T-helper 2 cell (primary cell): ENCODE measurements at places on chromosomes 16 and 17.

- DNase-seq = no peak
These were observed 9.3 kb downstream of the GAS2L2 start for GRCh38 chr17:35743626-35744328.

DNA sequence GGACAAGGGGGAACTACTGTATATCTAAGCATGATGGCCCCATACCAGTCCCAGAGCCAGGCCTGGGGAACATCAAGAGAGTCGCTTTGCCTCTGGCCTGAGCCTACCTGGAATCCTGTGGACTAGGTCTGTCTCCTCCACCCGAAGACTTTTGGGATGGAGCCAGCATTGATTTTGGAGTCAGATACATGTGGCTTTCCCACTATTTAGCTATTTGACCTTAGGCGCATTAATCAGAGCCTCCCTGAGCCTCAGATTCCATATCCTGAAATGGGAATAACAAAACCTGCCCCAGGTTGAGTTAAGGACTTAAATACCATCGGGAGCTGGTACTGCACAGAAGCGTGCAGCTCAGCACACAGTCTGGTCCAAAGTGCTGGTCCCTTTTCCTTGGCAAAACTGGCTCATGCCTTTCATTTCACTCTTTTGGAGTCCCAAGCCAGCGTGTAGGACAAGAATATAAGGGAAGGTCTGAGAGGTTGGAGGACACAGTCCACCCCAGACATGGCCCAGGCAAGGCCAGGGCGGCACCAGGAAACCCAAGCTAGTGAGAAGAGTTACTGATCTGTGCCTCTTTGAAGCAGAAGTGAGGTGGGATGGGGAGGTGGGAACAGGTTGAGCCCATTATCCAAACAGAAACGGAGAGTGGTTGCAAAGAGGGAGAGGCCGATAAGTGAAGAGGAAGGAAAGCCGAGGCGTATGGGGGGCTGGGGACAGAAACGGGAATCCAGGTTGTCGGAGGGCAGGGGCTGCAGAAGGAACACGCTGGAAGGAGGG lies 986 bp downstream of the FA2H start:
- no peak for DNase-seq

DNA sequence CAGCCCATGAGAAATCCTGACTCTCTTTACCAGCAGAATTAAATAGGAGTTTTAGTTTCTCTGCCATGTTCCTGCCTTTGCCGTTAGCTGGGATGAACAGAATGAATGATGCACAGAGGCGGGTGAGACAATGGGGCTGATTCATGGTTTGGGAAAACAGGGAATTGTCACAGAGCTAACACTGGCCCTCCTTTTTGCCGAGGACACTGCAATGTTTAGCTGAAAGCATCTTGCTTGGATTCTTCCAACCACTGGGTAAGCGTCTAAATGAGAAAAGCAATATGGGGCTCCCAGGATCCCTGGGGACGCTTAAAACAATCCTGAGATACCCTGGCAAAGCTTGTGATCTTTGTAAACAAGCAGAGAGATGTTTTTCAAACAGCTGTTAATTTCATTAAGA lies 12.8 kb upstream of the PAFAH1B1 start:
- DNase-seq = no peak

DNA sequence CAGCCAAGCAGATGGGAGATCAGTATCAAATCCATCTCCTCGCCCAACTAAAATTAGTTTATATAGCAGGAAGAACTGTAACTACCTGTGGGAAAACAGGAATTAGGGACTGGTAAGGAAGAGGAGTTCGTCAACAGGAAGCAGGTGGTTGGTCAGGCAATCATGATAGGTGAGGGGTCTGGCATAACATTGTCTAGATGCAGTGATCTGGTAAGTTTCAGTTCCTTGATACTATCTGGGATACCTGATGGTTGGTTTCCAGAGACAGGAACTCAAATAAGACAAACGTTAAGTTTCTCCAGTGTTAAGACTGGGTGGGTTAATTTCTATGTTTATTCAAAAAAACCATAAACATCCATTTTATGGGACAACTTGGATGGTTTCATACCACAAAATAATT lies 53.8 kb downstream of the CEP112 start:
- no peak for DNase-seq

DNA sequence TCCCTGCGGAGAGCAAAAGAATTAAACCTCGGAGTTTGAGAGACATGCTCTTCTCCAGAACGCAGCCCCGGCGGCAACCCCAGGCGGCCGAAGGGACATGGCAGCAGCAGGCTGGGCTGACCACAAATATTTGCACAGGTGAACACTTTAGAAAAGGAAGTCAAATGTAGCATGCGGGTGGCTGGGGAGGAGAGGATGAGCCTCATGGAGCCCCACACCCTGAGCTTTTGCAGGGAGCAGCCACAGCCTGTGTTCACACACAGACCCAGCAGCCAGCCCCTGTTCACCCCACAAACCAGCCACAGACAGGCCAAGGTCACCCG lies 17.8 kb downstream of the HS3ST6 start:
- no peak for DNase-seq

DNA sequence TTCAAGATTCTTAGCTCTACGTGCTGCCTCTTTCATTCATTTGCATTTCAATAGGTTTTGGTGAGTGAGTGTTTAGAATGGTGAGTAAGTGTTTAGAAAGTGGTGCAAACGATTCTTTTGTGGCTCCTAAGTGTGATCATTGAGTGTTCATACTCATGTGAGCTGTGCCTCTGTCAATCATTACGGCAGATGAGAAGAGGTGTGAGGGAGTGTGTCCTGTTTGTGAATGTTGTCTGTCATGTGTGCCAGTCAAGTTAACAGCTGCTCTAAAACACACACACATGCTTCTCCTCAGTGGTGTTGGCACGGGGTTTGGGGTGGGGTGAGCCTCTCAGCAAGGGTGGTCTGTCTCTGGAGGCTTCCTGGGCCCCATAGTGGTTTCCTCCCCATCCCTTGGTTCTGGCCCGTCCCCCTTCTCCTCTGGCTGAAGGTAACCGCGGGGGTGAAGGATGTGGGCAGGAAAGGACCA lies 11.4 kb downstream of the MYL4 start:
- no peak for DNase-seq

DNA sequence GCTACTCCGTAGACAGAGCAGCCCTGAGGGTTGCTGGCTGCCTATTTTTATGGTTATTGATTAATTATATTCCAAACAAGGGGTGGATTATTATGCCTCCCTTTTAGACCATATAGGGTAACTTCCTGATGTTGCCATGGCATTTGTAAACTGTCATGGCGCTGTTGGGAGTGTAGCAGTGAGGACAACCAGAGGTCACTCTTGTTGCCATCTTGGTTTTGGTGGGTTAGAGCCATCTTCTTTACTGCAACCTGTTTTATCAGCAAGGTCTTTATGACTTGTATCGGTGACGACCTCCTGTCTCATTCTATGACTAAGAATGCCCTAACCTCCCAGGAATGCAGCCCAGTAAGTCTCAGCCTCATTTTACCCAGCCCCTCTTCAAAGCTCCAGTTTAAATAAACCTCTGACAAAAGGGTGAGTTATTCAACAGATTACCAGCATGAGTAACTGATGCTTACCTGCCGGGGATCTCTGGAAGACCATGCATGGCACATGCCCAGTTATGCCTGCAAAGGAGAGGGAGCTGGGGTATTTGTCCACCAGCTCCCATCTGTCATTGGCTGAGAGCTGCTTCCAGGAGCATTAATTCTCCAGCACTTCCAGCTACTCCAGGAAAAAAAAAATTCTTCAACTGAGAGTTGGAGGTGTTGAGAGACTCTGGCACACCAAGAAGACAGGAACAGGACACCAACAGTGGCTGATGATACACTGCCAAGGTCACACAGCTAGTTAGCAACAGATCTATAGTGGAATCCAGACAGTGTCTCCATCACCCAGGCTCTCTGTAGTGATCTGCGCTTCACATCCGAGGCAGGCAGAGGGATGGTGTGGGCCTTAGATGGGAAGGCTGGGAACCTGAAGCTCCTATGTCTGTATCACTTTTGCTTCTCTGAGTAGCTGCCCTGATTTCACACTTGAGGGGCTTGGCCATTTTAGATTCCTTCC lies 36.6 kb upstream of the IL21R start:
- no peak for DNase-seq

- no peak for DNase-seq
These were observed 230.5 kb upstream of the CACNG5 start for GRCh38 chr17:66604376-66604775.

DNA sequence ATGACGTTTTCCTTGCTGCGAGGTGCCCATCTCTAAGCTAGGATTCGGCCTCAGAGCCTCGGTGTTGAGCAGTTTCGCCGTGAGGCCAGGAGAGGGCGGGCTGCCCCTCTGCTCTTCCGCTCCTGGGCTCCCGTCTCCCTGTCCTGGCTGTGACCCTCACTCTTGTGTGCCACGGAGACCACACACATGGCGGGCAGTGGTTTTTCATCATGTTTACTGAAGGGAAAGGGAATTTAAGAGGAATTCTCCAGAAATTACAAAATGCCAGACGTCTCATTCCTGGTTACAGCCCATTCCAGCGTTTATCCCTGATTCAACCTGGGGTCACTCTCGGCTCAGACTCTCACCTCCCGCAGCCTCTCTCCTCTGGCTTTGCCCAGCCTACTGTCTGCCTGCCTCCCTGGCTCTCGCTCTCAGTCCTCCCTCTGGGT lies 96.8 kb upstream of the ELAC2 start:
- DNase-seq = no peak

- no peak for DNase-seq
These were observed 62.5 kb downstream of the EMP2 start for GRCh38 chr16:10517868-10518267.

- DNase-seq = no peak
These were observed 9.6 kb downstream of the GPRC5B start for GRCh38 chr16:19874851-19875546.

- DNase-seq = peak; percentile 57
These were observed 5.3 kb downstream of the NEURL4 start for GRCh38 chr17:7323731-7324437.

- DNase-seq = no peak
These were observed 462.0 kb downstream of the CDH11 start for GRCh38 chr16:64659866-64660265.

- no peak for DNase-seq
These were observed 28.9 kb downstream of the FAM20A start for GRCh38 chr17:68572138-68572842.

DNA sequence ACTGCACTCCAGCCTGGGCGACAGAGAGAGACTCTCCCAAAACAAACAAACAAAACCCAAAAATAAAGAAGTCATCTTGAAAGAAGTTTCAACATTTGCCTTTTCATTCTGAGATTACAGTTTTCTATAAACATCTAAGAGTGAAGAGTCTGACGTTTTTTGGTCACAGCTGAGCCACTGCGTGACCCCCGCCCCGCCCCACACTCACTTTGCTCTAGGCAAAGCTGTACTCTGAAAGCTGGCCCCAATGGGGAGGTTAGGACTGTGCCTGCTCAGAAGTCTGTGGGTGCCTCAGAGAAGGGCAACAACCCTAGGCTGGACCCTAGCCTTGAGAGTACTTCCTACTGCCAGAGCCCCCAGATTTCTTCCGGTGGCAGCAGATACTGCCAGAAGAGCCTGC lies 19.3 kb downstream of the CYB5D2 start:
- DNase-seq = no peak

DNA sequence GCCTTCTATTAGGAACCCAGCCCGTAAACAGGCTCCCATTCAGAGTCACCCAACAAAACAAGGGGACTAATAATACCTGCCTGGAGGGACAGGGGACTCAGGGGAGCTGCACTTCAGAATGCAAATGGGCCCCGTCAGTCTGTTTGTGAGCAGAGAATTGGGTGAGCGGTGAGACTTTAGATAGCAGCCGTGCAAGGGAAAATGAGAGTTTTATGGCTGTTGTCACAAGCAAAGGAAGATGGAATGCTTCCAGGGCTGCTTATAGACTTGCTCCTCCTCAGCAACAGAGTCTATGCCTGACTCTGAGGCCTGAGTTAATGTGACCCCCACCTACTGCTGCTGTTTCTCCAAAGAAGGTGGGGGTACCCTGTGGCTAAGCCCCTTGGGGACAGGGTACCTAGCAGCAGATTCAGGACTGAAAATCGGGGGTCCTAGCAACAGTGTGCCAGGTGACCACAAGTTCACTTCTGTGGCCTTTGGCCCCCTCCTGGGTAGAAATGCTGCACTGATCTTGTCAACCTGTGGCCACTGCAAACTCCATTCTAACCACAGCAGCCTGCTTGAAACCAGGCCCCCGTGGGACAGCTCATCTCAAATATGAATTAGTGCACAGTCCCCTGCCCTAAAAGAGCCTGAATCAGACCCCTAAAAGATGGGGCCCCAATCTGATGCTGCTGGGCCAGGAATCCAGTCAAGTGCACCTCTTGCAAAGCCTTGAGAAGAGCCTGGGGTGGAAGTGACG lies 126.4 kb downstream of the C16orf78 start:
- no peak for DNase-seq

DNA sequence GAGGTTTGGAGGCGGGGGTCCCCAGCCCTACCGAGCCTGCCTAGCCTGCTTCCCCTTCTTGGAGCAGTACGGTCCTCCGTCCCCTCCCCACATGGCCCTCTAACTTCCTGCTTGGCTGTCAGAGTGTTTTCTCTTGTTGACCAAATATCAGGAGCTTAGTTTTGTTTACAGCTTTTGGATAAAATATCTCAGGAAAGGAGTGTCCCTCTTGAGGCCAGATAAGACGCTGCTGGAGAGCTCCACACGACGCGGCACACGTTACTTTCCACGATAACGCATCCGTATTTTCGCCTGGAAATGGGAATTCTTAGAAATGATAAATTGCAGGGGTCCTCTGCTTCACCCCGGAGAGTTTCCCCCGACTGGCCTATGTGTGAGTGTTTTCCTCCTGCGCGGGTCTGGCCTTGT lies 182.9 kb downstream of the MAF start:
- no peak for DNase-seq

- no peak for DNase-seq
These were observed 621 bp downstream of the CEP95 start for GRCh38 chr17:64507413-64507782.

DNA sequence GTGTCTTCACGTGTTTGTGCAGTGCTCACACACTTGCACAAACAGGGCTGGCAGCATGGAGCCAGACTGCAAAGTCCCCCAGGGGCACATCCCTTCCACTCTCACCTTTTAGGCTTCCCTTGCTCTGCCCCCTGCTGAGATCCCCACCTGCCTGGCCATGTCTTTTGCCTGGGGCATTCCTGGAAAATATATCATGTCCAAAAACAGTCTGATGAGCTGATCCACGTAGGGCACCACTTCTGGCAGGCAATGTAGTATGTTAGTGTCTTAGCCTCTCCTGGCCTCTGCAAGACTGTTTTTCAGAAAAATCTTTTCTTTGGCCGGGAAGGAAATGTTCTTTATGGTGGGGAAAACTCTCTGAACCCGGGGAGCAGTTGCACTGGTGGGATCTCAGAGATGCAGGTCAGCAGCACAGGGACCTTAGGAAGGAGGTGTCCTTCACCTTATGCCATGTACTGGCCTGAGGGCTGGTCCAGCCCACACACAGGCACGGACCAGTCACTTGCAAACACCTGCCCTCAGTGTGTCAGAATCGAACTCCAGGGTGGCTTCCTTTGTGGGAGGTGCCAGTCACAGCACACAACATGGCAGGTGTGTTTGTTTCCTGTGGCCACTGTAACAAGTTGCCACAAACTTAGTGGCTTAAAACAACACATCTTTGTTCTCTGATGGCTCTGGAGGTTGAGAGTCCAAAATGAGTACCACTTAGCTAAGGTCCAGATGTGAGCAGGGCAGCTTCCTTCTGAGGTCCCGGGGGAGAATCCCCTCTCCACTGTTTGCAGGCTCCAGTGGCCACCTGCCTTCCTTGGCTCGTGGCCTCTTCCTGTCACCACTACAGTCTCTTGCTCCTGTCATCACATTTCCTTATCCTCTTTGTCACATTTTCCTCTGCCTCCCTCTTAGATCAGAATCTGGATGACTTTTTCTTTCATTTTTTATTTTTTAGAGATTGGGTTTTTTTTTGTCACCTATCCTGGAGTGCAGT lies 46.6 kb downstream of the MPRIP start:
- no peak for DNase-seq
